ENCODE measurements at places on chromosomes 4 and X.

GRCh38 chr4:46392421-46392820, 2.5 kb upstream of the GABRA2 start:
- no peak for DNase-seq

DNA sequence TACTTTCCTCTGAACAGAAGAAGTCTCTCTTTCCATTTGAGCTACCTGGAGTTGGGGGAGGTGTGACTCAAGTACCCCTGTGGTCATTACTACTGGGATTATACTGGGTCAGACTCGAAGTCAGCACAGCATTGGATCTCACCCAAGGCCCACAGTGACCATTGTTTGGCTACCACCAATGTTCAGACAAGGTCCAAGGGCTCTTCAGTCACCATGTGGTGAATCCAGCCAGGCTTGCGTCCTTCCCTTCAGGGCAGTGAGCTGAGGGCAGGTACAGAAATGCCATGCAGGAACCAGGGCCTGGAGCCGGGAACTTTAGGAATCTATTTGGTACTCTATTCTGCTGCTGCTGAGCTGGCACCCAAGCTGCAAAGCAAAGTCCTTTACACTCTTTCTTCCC, 5.5 kb upstream of the SLC4A4 start:
- DNase-seq: no peak

GRCh38 chr4:148068065-148068911, 336.4 kb downstream of the ARHGAP10 start:
- no peak for DNase-seq

GRCh38 chr4:10106421-10107039, 10.1 kb downstream of the WDR1 start:
- DNase-seq: peak; percentile 49

GRCh38 chrX:40331762-40332161, 234.0 kb upstream of the BCOR start:
- no peak for DNase-seq

- no peak for DNase-seq
These were observed 85.1 kb downstream of the SLC2A9 start for GRCh38 chr4:9936129-9936644.

GRCh38 chrX:136899221-136899620, 18.7 kb upstream of the RBMX start:
- no peak for DNase-seq

DNA sequence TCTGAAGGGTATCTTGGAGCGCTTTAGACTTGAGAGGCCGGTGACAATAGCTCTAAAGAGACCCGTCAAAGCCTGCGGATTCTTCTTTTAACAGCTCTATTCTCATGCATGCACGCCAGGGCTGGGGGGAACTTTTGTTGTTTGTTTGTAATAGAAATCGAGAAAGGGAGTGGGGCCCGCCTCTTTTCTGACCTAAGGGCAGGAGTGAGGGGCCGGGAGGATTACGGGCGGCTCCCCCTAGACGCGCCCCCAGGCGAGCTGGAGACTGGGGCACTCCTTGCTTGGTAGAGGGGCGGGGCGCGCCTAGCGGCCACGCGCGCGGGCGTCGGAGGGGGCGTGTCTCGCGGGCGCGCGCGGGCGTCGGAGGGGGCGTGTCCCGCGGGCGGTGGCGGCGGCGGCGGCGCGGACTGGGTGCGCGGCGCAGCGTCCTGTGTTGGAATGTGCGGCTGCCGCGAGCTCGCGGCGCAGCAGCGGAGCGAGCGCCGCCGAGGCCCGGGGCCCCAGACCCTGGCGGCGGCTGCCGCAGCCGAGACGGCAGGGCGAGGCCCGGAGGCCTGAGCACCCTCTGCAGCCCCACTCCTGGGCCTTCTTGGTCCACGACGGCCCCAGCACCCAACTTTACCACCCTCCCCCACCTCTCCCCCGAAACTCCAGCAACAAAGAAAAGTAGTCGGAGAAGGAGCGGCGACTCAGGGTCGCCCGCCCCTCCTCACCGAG, at the start of gene REST:
Gene REST, plus strand, starts transcription at position 412 of the 717 bp plus-strand sequence. CDS start 2,739 bp downstream, outside the sequence.
- peak; percentile 77 for DNase-seq

- DNase-seq: no peak
These were observed 304.2 kb downstream of the TENM3 start for GRCh38 chr4:182547435-182547834.

GRCh38 chr4:185903205-185903604, 91.2 kb upstream of the SORBS2 start:
- no peak for DNase-seq

DNA sequence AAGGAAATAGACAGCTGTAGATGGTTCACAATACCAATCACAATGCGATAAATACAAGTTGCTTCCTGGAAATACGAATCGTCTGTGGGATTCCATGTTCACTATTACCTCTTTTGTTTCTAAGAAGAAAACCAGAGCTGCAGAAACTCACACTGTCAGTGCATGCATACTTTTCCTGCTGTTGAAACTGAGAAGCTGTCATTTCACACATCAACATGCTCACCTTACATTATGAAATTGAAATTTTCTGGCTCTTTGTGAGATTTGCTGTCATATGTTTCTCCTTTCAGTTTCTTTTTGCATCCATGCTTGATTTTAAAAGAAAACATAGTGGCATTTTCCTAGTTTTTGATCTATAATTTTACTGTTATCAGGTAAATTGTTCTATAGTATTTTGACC, 418.3 kb upstream of the HTR2C start:
- DNase-seq: no peak

- DNase-seq: no peak
These were observed 13.0 kb upstream of the PDCL2 start for GRCh38 chr4:55604996-55605395.

DNA sequence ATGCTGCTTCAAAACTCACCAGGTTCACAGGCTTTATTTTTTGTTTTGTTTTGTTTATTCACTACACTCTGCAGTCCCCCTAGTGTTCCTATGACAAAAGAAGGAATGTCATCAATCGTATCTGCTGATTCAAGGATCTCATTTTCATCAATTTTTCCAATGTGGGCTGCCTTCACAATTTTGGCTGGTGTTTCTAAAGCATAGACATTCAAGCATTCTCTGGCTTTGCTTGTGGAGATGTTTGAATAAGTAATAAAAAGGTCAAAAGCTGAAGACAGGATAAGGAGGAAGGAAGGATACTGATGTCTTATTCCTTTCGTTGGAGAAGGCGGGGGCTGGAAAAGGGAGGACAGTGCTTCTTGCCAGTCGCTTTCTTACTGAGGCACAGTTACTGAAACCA, 12.2 kb upstream of the KCNIP4 start:
- DNase-seq: no peak

GRCh38 chrX:81527881-81528440, 326.1 kb downstream of the SH3BGRL start:
- no peak for DNase-seq

DNA sequence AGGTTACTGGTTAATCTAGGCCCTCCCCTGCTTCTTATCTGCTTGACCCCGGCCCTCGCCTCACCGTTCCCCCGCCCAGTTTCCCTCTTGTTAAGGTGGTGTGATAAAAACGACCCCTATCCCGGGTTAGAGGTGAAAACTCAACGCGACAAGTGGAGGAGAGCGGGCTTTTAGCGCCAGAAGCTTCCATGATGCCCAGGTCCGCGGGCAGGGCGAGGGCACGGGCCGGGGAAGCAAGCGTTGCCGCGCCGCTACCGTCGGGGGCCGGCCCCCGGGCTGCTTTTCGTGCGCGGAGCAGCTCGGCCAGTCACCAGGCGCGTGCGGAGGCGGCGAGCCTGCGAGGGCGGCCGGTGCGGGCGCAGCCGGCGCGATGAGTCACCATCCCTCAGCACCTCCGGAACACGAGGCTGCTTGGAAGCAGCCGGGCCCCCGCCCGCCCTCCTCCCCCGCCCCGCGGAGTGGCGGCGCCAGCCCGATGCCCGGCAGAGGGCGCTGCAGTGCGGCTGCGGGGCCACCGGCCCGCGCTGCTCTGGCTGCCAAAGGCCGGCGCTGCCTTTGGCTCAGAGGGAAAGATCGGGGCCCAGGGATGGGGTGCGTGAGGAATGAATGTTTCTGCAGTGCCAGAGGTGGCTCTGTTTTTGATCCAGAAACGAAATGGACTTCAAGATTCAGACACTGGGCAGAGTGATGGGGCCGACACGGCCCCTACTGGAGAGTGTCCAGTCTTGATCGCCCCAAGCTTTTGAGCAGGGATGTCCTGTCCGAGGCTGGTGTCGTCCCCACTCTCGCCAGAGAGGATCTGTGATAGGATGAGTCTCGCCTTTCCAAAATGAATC, 107.8 kb downstream of the NHSL2 start:
- DNase-seq: peak; percentile 72

DNA sequence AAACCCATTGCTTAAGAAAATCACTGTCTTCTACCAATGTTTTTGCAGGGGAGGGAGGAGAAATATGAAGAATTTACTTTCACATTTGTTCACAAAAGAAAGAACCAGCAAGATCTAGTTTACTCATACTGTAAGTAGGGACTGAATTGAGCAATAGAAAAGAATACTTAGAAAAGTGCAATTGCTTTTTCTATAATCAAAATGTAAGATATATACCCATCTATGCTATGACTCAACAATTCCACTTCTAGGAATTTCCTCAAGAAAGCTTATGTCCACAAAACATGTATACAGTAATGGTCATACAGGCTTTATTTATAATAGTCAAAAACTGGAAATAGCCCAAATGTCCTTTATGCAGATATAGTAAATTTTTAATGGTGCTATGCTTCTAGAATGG, 196.4 kb downstream of the LRBA start:
- no peak for DNase-seq

GRCh38 chr4:145345401-145345800, 136.3 kb upstream of the SMAD1 start:
- no peak for DNase-seq

GRCh38 chr4:152735396-152735859, 44.1 kb downstream of the TIGD4 start:
- DNase-seq: no peak

Data from activated CD4-positive, alpha-beta T cell treated with anti-CD3 and anti-CD28 coated beads, Interleukin-2, amount 10 ng/mL, durations not matched to agents 7 days and 5 days (primary cell).